Omental fat pad (tissue), 4 donors: ENCODE measurements at places on chromosomes 7 and 10. TPM values are rescaled to one million over a fixed set of nuclear protein-coding genes. Genes with fewer than 3 reads are reported as not detected.

MYO1G gene
- total RNA-seq = 3.2 TPM

SCIN gene
- total RNA-seq = 1.4 TPM

AGK gene
- 17.3 TPM for total RNA-seq

C10orf53 gene
- total RNA-seq = not detected
